Stimulated activated CD8-positive, alpha-beta memory T cell treated with anti-CD3 and anti-CD28 coated beads, Interleukin-15, amount 100 ng/mL, for 4 hours (primary cell): ENCODE measurements at places on chromosomes 13 and 19.

GRCh38 chr13:43309311-43309710, 285.9 kb downstream of the DNAJC15 start:
- no peak for DNase-seq

GRCh38 chr19:1648920-1649541, 3.4 kb downstream of the TCF3 start:
- no peak for DNase-seq

GRCh38 chr13:93769101-93769500, 542.5 kb downstream of the GPC6 start:
- DNase-seq, result no peak

GRCh38 chr13:71249011-71249410, 618.0 kb downstream of the DACH1 start:
- no peak for DNase-seq

DNA sequence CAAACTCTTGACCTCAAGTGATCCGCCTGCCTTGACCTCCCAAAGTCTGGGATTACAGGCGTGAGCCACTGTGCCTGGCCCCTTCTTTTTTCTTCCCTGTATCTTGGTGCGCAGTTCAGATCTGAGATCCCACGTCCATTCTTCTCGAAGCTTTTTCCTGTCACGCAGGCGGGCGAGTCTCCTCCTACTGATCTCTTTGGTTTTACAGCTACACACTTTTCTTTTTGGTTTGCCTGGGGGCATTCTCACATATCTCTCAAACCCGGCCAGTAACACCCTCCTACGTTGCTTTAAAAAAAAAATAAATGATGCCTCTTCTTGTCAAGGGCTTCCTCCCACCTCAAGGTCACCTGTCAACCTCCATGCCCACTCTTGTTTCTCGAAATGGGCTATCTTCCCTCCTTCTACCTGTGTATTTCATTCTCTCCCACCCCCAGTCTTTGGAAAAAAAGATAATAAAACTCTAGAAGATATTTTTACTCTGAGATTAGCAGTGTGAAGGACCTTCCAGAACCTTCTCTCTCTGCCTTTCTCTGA, 12.1 kb downstream of the TMPRSS9 start:
- no peak for DNase-seq

- no peak for DNase-seq
Observed at GRCh38 chr19:50667177-50667758, 18.0 kb downstream of the C19orf81 start.

DNA sequence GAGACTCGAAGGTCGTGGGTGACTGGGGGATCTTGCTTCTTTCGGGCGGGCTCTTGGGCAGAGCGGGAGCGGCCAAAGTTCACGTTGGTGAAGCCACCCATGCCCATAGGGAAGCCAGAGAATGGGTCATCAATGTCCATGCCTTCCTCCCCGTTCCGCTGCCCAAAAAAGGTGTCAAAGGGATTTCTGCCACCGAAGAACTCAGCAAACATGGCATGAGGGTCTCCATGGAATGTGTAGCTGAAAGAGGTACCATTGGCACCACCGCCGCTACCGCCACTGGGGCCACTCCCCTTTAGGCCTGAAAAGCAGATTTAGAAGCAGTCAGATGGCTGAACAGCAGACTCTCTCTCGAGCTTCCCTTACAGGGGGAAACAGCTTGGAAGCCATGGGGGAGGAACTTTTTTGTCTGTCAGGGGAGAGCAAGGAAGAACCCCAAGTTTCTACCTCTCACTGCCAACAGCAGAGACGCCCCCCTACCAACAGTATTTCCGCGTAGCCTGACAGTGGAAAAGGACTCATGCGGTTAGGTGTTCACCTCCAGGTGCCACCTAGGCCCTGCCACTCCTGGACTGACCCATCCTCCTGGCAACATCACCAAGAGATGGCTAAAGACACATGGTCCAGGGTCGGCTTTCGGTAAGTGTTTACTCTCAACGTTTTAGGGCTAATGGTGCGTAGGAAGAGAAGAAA, 1.3 kb downstream of the DNAJB1 start:
- DNase-seq, result no peak

DNA sequence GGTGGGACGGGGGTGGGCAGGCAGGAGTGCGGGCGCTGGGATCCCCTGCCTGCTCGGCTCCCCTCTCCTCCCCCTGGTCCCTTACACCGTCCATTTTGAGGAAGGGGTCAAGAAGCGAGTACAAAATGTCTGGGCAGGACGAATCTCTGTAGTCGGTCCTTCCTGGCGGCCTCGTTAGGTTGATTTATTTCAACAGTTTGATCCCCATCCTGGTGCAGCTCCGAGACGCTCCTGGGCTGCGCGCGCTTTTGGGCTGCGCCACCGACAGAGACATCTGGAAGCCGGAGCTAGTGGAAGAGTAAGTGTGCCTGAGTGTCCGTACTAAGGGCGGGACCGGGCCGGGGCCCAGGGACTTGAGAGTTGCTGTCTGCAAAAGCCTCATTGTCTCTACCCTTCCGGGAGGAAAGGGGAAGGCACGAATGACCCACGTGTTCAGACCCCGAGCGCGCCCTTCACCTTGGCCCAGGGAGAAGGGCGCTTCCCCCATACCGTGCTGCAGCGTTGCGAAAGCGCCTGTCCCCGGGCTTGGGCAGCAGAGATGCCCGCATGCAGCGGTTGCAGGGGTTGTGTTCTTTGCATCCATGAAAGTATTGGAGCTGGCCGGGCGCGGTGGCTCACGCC, 1.8 kb downstream of the ZNF114 start:
- no peak for DNase-seq

GRCh38 chr13:27055526-27055925, 116.1 kb downstream of the USP12 start:
- DNase-seq, result no peak
